ENCODE measurements at places on chromosomes 12 and 14.

GRCh38 chr12:105440037-105440664, 109.7 kb downstream of the C12orf75 start:
- no peak for DNase-seq

GRCh38 chr12:93002293-93003054, 73.4 kb upstream of the EEA1 start:
- DNase-seq = no peak

DNA sequence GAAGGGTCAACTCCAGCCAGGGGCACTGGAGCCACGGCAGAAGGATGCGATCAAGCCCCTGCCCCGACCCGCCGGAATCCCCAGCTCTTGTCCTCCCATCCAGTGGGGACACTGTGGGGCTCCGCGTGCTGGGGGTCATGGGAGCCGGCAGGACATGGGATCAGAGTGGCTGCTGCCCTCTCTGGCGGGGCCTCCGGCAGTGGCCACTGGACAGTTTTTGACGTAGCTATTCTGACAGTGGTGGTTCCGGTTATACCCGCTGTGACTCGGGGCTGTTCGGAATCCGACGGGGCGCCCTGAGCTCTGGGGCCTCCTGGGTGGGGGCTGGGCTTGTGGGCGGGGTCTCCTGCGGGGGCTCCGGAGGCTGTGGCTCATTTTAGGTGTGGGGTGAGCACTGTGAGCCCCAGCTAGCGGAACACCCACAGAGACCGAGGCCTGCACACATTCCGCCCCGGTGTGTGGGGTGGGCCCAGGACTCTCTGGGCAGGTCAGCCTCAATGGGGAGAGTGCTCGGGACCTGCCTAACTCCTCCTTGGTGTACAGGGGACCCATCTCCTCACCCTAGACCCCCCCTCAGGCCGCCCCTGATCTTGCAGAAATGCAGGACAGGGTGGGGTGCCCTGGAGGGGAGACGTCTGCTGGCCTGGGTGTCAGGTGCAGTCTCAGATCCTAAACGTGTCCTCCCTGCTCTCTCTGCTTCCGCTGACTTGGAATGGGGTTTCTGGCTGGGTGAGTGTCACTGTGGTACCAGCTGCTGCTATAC, 374.2 kb downstream of the TMEM121 start:
- no peak for DNase-seq

- peak; percentile 74 for DNase-seq
Measured at GRCh38 chr12:94172973-94173372, 24.6 kb downstream of the PLXNC1 start.

- no peak for DNase-seq
Measured at GRCh38 chr12:124452576-124453331, 114.7 kb downstream of the NCOR2 start.

DNA sequence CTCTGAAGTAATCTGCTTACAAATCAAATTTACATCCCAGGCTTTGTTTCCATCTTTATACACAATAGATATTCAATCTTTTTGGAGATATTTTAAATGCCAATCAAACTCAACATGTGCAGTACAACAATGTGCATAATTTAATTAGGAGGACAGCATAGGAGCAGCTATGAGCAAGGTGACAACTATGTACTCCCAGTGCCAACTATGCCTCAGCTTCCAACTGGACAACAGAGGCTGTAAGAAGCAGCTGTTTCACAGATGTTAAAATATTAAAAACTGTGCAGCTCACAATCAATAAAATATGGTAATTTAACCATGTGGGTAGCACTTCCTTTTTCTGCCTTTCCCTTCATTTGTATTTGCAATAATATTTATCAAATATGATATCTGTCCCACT, 99.9 kb downstream of the ST8SIA1 start:
- no peak for DNase-seq

DNA sequence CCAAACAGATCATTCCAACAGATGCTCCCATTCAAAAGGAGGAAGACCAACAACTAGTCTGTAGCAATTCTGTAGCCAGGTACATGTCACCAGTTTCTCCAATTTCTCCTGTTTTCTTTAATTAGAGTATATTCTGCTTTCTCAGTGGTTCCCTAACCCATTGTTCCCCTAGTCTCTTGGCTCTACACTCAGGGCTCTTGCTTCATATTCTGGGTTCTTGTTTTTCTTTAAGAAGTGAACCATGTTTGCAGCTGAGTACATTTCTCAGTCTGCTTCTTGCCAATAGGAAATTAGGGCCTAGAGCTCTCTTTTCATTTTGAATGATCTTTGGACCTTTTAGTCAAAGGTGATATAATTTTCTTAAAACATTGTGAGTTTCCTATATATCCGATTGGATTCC, 29.4 kb upstream of the STXBP6 start:
- no peak for DNase-seq

DNA sequence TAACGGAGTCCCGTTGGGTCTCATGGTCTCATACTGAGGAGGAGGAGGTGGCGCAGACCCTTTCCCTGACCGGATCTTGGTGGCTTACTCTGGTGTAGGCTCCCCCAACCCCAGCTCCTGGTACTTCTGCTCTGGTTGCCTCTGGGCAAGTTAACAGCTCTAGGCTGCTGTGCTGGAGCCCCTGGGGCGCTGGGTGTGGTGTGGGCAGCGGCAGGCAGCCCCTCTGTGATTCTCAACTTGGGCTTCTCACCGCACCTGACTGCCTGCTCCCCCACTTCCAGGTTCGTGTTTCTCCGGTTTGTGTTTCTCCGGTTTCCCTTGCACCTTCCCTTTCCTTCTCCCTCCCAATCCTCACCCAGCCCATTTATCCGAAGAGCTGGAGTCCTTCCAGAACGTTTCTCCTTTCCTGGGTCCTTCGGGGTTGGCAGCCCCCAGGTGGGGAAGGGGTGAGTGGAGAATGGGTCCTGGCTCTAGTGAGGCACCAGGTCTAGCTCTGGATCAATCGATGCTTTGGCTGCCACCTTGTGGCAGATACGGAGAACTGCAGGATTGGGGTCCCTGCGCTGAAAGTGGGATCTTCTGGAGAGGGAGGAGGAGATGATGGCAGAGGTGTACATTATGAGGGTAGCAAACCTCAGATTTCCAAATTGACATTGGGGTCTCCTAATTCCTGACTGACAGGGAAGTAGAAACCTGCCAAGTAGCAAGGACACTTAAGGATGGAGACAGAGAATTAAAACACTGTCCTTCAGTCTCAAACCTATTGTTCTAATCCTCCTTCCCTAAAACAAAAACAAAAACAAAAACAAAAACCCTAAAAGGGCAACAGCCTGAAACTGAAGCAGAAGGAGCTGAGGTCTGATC, 8.3 kb downstream of the CISTR start:
- peak; percentile 89 for DNase-seq

GRCh38 chr12:12788675-12789368, 3.4 kb downstream of the APOLD1 start:
- peak; percentile 84 for DNase-seq

- no peak for DNase-seq
Measured at GRCh38 chr12:29739279-29739991, 44.3 kb downstream of the TMTC1 start.

- peak; percentile 78 for DNase-seq
Measured at GRCh38 chr12:109727039-109727723, 13.6 kb downstream of the FAM222A start.

GRCh38 chr14:73723406-73723796, 9.2 kb upstream of the PNMA1 start:
- no peak for DNase-seq
